Activated CD8-positive, alpha-beta memory T cell treated with anti-CD3 and anti-CD28 coated beads for 1 hour (primary cell): ENCODE measurements at places on chromosomes 5 and 9.

- DNase-seq = no peak
Measured at GRCh38 chr5:41815261-41815660, 55.0 kb downstream of the OXCT1 start.

DNA sequence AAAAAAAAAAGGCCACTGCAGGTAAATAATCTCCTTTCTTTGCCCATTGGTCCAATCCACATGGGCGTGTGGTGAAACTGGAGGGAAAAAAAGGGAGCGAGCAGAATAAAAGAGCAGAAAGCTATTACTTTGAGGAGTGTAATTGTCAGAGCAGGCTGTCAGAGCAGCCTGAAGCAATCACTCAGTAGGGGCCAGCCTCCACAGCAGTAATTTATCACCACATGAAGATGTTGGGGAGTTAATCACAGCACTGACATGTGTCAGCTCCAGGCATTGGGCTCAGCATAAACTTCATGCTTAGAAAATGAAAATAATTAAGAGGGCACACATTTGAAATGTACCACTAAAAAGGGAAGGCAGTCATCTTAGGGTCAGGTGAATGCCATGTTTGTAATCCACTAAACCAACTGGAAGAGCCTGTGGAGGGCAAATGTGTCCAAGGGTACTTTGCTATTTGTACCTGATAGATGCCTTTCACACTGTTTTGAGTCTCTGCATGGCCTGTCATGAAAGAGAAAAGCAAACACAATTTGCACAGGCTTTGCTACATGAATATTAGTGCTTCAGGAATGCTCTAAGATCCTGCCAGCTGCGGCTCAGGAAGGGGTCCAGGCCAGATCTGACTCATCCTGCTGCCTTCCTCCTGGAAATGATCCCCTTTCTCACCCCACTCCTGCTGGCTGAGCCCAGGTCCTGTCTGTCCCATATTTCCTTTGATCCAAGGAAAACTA lies 2.9 kb upstream of the PTGER4 start:
- DNase-seq = no peak

- DNase-seq = no peak
Measured at GRCh38 chr5:169701910-169702451, 64.9 kb downstream of the DOCK2 start.

GRCh38 chr5:14849516-14850294 lies 21.9 kb downstream of the ANKH start:
- DNase-seq = no peak

DNA sequence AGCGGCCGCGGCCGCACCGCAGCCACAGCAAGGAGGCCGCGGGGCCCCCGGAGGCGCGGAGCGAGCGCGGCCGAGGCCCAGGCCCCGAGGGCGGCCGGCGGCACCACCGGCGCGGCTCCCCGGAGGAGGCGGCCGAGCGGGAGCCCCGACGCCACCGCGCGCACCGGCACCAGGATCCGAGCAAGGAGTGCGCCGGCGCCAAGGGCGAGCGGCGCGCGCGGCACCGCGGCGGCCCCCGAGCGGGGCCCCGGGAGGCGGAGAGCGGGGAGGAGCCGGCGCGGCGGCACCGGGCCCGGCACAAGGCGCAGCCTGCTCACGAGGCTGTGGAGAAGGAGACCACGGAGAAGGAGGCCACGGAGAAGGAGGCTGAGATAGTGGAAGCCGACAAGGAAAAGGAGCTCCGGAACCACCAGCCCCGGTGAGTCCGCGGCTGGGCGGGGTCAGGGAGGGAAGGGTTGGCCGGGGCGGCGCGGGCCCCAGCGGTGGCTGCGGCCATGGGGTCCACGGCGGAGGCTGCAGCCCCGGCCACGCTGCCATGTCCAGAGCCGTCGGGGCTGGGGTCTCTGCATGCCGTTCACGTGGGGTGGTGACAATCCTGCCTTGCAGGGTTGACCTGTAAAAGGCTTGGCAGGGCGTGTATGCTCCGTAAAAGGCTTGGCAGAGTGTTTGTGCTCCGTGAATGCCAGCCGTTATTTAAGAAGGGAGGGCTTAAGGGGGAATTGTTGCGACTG lies 146.0 kb downstream of the CACNA1B start:
- no peak for DNase-seq

DNA sequence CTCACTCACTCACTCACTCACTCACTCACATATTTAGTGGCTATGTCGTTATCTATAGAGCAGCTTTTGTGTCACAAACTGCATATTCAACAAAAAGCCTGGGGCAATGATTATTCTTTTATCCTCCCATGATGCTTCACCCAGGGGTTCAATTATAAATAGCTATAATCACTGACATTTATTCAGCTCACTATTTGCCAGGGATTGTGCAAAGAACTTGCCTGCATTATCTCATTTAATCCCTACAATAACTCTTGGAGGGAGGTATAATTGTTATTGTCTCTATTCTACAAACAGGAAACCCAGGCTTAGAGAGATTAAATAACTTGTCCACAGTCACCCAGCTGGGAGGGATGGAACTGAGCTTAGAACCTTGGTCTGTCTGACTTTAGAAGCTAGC lies 298.0 kb upstream of the MSX2 start:
- no peak for DNase-seq

DNA sequence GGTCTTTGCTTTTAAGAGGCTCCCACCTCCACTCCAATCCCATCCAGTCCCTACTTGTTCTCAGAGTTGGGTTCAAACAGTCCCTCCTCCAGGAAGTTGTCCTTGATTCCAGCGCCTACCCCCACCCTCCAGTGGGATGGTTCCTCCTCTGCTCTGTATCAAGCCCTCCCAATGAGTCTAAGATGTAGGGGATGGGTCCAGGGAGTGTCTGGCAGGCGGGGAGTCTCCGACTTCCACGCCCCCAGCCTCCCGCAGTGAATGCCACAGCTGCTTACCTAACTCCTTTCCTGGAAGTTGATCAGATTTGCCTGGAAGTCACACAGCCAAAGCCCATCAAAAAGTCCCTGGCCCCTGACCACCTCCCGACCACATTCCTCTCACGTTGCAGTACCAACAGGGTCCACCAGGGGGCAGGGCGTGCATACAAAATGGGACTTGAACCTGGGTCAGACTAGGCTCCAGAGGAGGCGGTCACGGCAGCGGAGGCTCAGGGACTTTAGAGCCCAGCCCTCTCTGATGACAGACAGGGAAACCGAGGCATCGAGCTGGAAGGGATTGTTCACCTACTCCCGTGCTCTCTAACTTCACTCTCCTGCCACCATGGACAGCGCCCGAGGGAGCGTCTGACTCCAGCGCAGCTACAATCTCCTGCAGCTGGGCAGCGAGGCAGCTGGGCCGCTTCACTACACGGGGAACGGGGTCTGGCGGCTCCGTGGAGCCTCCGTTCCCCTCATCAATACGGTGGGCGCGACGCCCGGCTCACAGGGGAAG lies 25.0 kb upstream of the TDRD7 start:
- peak; percentile 47 for DNase-seq

GRCh38 chr9:86064220-86064619 lies 35.1 kb downstream of the GOLM1 start:
- DNase-seq = no peak

DNA sequence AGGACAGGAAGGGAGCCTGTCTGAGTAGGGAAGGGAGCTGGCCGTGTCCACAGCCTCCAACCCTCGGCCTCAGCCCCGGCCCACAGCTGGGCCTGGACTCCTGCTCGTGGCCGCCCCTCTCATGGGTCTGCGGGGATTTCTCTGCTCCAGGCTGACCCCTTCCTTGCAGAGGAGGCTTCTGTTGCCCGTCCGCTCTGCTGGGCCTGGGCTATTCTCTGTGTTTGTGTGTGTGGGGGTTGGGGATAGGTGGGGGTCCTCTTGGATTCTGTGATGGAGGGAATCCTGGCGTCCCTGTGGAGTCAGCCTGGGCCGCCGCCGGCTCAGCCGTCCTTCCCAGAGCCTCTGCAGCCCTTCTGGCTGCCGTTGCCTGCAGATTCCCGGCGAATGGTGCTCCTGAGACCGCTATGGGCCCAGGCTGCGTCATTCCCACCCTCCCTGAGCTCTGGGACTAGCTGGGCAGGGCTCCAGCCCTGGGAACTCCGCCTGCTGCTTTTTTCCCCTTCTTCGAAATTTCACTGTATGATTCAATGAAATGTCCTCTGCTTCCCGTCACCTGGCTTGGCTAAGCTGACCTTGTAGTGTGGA lies 64.2 kb downstream of the FGF18 start:
- no peak for DNase-seq

DNA sequence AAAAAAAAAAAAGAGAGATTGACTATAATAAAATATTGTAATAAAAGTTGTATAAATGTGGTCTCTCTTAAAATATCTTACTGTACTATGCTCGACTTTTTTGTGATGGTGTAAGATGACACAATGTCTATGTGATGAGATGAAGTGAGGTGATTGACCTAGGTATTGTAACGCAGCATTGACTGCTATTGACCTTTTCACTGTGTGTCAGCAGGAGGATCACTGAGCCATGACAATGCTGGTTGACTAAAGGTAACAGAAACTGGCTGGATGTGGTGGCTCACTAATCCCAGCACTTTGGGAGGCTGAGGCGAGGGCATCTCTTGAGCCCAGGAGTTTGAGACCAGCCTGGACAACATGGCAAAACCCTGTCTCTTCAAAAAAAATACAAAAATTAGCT lies 78.6 kb upstream of the MYO10 start:
- no peak for DNase-seq

DNA sequence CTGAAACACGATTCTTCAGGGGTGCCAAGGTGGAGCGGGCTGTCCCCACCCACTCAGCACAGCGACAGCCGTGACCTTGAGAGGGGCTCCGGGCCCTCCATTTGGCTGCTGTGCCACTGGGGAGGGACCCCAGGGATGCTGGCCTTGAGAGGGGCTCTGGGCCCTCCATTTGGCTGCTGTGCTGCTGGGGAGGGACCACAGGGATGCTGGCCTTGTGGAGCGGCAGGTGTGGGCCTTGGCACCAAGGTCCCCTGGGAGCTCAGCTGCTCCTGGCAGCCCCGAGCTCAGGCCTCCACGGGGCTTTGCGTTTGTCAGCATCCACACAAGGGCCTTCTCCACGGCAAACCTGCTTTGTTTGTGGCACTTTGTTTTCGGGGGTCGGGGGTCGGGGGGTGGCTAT lies 137.6 kb upstream of the LPCAT1 start:
- DNase-seq = no peak

GRCh38 chr9:78821126-78821822 lies 524.3 kb downstream of the PSAT1 start:
- DNase-seq = no peak
